ENCODE measurements at places on chromosomes 7 and 10. TPM values are rescaled to one million over a fixed set of nuclear protein-coding genes. Genes with fewer than 3 reads are reported as not detected.
A peak's percentile ranks its signal among the peaks of the same experiment; 100 is the strongest.

DNA sequence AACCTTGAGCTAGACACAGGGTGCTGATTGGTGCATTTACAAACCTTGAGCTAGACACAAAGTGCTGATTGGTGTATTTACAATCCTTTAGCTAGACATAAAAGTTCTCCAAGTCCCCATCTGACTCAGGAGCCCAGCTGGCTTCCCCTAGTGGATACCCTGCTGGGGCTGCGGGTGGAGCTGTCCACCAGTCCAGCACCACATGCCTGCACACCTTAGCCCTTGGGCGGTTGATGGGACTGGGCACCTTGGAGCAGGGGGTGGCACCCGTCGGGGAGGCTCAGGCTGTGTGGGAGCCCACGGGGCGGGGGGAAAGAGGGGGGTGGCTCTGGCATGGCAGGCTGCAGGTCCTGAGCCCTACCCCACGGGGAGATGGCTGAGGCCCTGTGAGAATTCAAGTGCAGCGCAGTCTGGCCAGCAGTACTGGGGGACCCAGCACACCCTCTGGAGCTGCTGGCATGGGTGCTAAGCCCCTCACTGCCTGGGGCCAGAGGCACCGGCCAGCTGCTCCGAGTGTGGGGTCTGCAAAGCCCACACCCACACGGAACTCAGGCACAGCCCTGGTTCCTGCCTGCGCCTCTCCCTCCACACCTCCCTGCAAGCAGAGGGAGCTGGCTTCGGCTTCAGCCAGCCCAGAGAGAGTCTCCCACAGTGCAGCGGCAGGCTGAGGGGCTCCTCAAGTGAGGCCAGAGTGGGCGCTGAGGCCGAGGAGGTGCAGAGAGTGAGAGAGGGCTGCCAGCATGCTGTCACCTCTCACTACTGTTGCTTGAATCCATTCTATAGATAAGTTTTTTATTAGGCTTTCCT, 369.8 kb upstream of the SMIM30 start:
- H3K27ac ChIP-seq, result no peak overlapping the region
- H3K27me3 ChIP-seq, result no peaks in the 10 kb centered on the region
- no peak for DNase-seq
- no peak overlapping the region for H3K4me3 ChIP-seq

The TSPAN15 gene
- 9.9 TPM for total RNA-seq

GRCh38 chr7:13742126-13742525, 247.3 kb downstream of the ETV1 start:
- H3K4me3 ChIP-seq, result no peak overlapping the region
- H3K4me1 ChIP-seq, result no peaks in the 10 kb centered on the region
- H3K36me3 ChIP-seq, result no peaks in the 10 kb centered on the region
- no peaks in the 10 kb centered on the region for H3K27me3 ChIP-seq

The UMAD1 gene
- 23.9 TPM for total RNA-seq

DNA sequence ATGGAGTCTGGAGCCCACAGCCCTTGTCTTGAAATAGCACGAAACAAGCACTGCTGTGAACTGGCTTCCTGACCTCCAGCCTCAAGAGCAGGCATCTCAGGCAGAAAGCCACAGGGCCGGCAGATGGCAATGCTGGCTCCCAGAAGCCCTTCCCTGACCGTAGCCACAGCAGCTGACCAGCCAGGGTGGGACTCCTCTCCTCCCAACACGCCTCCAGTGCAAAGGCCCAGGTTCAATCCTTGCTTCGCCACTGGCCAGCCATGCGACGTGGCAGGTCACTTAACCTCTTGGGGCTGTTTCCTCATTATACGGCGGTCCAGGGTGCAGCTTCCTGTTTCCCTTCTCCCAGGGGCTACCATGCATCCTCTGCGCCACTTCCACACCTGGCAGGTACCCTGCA, 12.8 kb downstream of the PRKAG2 start:
- no peaks in the 10 kb centered on the region for H3K4me1 ChIP-seq
- no peak for DNase-seq
- no peaks in the 10 kb centered on the region for H3K36me3 ChIP-seq
- H3K27ac ChIP-seq, result no peak overlapping the region
- H3K27me3 ChIP-seq, result no peaks in the 10 kb centered on the region
- no peak overlapping the region for H3K4me3 ChIP-seq

GRCh38 chr10:93760490-93760889, 2.8 kb downstream of the LGI1 start:
- H3K4me1 ChIP-seq, result no peaks in the 10 kb centered on the region
- no peaks in the 10 kb centered on the region for H3K36me3 ChIP-seq
- DNase-seq, result no peak

The TCAF1 gene
- 28.4 TPM for total RNA-seq

- H3K27ac ChIP-seq, result no peak overlapping the region
- H3K4me3 ChIP-seq, result no peak overlapping the region
- H3K4me1 ChIP-seq, result no peaks in the 10 kb centered on the region
- H3K27me3 ChIP-seq, result no peaks in the 10 kb centered on the region
These were observed 223.3 kb upstream of the GPR26 start for GRCh38 chr10:123442901-123443300.

The ZDHHC16 gene
- total RNA-seq, result 23.4 TPM

The TMEM229A gene
- total RNA-seq, result not detected

GRCh38 chr10:61183967-61184366, 240.0 kb upstream of the RHOBTB1 start:
- no peak overlapping the region for H3K27ac ChIP-seq
- no peaks in the 10 kb centered on the region for H3K4me1 ChIP-seq
- no peak overlapping the region for H3K4me3 ChIP-seq
- H3K36me3 ChIP-seq, result no peaks in the 10 kb centered on the region

GRCh38 chr10:122293961-122294380, 22.9 kb downstream of the BTBD16 start:
- H3K36me3 ChIP-seq, result no peaks in the 10 kb centered on the region
- DNase-seq, result no peak
- peaks cover 1% of the 10 kb centered on the region for H3K4me1 ChIP-seq
- H3K27ac ChIP-seq, result no peak overlapping the region
- H3K4me3 ChIP-seq, result no peak overlapping the region
- H3K27me3 ChIP-seq, result no peaks in the 10 kb centered on the region

GRCh38 chr10:114179148-114179547, at the start of gene TDRD1:
Gene TDRD1, plus strand, starts transcription at chr10:114179353. Its CDS starts 8,479 bp downstream, at chr10:114187832.
- H3K4me1 ChIP-seq, result no peaks in the 10 kb centered on the region
- no peak for DNase-seq

DNA sequence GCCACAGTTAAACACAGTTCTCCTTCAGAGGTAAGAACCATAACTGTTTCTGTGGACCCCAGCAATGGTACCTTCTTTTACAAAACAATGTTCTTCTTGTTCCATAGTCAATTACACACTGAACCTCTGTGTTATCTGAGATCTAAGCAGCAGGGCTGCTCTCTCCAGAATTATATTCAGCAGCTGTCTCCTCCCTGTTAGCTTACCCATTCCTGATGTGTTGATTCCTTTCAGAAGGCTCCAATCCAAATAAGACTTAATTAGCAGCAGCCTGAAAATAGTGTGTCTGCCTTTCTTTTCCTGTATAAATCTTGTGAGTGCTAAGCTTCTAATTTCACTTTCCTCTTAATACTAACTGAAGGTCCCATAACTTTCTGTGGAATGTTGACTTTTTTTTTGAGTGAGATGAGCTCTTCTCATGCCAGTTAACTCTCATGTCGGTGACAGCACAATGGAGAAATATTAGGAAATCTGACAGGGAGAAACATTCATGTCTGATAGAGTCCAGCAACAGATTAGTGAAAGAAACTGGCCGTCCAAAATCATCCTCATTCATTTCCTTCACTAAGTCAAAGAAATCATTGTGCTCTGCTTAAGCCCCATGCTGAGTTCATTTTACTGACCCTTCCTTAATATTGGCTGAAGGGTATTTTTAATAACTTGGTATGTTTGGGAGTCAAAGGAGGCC, 226.5 kb downstream of the PRKG1 start:
- DNase-seq, result no peak
- H3K36me3 ChIP-seq, result no peaks in the 10 kb centered on the region
- no peaks in the 10 kb centered on the region for H3K27me3 ChIP-seq
- H3K4me3 ChIP-seq, result peak overlapping the region; percentile 22
- peak overlapping the region; percentile 84 for H3K27ac ChIP-seq
- H3K4me1 ChIP-seq, result peaks cover 41% of the 10 kb centered on the region

DNA sequence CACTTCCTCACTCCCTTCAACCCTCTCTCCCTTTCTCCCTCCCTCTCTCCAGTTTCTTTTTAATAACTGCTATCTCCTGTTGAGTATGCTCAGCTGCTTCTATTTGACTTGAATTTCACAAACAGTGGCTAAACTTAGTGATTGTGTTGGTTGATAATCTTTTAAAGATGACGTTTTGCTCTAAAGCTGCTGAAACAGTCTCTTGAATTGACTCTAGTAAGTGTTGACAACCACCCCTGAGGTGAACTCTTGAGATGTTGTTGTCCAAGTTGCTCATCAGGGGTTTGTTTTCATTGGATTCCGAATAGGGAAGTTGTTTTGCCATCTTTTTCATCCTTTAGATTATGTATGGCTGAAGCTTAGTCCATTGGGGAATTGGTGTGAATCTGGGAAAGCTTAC, 176.2 kb downstream of the TWIST1 start:
- H3K36me3 ChIP-seq, result no peaks in the 10 kb centered on the region
- H3K4me1 ChIP-seq, result peaks cover 10% of the 10 kb centered on the region
- H3K4me3 ChIP-seq, result no peak overlapping the region
- DNase-seq, result no peak
- H3K27ac ChIP-seq, result no peak overlapping the region
- H3K27me3 ChIP-seq, result no peaks in the 10 kb centered on the region

DNA sequence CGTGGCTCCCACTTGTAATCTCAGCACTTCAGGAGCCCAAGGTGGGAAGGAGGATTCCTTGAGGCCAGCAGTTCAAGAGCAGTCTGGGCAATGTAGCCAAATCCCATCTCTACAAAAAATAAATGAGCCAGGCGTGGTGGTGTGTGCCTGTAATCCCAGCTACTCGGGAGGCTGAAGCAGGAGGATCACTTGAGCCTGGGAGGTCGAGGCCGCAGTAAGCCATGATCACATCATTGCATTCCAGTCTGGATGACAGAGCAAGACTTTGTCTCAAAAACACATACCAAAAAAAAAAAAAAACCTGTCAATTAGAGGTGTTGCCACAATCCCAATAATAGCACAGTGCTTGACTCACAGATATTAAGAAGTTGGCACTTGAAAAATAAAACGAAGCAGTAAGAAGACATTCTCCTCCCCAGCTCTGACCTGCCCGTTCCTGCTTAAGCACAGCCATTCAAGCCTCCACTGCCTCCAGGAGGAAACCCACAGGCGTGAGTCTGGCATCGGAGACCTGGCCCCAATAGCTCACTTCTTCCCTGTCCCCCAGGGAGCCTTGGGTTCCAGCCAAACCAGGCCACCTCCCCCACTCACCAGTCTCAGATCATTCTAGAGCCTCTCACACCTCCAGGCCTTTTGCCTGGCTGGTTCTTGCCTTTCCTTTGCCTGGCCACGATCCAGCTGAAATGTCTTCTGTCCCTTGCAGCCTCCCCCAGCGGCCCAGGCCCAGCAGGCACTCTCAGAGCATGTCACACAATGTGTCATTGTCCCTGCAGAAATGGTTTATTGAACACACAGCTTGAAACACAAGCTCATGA, 45.3 kb upstream of the GTF2I start:
- H3K4me3 ChIP-seq, result no peak overlapping the region
- no peaks in the 10 kb centered on the region for H3K4me1 ChIP-seq
- no peaks in the 10 kb centered on the region for H3K36me3 ChIP-seq
- H3K27ac ChIP-seq, result peak overlapping the region; percentile 54

The KCP gene
- 0.81 TPM for total RNA-seq

DNA sequence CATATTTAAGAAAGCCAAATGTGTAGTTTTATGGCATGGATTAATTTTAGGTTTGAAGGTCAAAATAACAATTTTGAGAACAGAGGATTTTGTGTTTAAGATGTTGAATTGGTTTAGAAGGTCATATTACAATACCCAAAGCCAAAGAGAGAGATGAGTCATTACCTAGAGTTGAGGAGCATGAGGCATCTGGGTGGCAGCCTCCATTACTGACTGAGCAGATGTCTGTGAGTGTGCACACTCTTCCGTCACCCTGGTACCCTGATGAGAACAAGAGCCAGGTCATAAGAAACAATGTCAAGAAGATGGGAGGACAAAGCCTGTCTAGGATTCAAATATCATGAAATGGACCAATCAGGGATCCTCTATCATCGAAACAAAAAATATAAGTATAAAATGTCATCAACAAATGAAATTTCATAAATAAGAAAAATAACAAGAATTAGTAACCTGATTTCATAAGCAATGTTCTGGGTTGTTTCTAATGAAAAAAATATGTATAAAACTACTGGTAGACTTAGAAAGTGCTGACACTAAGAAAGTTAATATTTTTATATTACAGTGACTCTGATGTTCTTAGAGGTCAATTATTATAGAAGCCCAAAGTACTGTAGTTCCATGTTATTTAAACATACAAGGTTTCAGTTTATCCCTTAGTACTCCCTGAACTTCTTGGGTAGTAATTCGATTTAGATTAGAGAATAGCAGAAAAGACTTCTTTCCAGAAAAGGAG, 20.0 kb downstream of the CUBN start:
- no peaks in the 10 kb centered on the region for H3K27me3 ChIP-seq
- H3K27ac ChIP-seq, result no peak overlapping the region
- H3K4me3 ChIP-seq, result no peak overlapping the region
- no peak for DNase-seq
- peaks cover 9% of the 10 kb centered on the region for H3K4me1 ChIP-seq
- H3K36me3 ChIP-seq, result no peaks in the 10 kb centered on the region

DNA sequence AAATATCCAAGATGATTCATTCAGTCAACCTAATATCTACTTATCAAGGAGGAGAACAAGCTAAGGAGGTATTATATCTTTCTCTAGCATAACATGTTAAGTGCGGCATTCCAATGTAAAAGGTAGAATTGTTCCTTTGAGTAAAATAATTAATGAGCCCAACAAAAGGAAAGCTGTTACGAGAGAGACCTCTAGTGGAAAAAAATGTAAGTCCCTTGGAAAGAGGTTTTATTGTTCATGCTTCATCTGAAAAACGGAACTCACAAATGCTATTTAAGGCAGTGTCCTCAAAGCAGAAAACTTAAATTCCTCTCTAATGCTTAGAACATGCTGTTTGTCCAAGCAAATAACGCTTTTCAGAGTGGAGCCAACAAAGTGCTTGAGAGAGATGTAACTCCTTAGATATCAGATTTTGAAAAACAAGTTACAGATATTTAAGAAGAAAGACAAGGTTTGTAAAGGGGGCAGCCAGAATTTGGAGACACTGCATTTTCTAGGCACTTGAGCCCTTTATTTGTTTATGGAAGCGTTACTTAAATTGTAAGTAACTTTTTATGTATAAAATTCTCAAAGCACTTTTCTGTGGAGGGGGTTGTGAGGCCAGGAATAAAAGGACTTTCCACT, 119.9 kb downstream of the TFEC start:
- no peaks in the 10 kb centered on the region for H3K27me3 ChIP-seq
- no peaks in the 10 kb centered on the region for H3K4me1 ChIP-seq

All from thoracic aorta (tissue), 2 donors.